ENCODE measurements at places on chromosomes 5 and 9.

GRCh38 chr9:125904155-125904851, 157.1 kb downstream of the PBX3 start:
- no peak for DNase-seq

DNA sequence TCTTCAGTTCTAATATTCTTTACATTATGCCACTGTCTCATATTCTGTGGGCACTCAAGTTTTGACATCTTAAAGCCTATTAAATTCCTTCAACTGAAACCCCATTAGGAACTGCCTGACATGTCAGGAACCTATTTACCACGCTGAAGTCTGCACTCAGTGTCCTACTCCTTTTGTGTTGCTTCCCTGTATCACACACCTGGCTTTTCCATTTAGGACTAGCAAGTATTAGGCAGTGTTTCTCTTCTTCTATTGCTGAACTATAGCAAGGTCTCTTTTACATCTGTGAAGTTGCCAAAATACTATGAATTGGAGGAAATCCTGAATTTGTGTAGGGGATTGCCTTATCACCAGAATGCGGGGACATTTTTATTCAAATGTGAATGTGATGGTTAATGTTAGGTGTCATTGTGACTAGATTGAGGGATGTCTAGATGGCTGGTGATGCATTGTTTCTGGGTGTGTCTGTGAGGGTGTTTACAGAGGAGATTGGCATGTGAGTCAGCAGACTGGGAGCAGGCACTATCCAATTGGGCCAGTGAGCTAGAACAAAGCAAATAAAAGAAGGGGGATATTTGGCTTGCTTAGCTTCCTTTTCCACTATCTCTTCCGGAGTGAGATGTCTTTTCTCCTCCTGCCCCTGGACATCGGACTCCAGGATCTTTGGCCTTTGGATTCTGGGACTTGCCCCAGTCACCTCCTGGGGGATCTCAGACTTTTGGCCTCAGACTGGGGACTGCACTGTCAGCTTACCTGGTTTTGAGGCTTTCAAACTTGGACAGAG, 21.2 kb upstream of the VCAN start:
- no peak for DNase-seq

GRCh38 chr5:139688088-139688702, 40.0 kb downstream of the CXXC5 start:
- DNase-seq, result no peak

DNA sequence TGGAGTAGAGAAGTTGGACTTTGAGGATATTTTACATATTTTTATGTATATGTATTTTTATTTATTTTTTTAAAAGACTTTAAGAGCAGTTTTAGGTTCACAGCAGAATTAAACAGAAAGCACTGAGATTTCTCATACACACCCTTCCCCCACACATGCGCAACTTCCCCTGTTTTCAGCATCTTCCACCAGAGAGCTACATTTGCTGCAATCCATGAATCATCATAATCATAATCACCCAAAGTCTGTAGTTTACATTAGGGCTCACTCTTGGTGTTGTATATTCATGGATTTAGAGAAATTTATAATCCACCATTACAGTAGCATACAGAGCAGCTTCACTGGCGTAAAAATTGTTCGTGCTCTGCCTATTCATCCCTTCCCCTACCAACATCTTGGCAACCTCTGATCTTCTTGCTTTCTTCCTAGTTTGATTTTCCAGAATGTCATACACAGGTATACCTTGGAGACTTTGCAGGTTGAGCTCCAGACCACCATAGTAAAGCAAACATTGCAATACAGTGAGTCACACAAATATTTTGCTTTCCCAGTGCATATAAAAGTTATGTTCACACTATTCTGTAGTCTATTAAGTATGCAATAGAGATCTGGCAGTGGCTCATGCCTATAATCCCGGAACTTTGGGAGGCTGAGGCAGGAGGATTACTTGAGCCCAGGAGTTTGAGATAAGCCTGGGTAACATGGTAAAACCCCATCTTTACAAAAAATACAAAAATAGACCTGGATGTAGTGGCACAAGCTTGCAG, 9.6 kb upstream of the CCDC171 start:
- no peak for DNase-seq

DNA sequence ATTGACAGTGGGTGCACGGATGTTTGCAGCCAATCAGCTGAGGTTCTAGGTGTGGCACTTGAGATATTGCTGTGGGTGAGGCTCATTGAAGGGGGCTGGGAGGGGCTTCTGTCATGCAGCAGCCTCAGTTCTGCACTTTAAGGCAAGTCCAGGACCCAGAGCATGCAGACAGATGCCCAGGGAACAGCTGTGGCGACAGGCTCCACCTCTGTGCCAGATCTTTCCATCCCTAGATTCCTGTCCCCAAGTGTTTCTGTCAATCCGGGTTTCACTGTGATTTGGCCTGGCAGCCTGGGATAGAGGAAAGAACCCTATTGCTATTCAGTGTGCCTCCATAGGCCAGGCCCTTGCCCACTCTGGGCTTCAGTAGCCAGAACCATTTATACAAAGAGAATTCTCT, 20.8 kb upstream of the CERCAM start:
- no peak for DNase-seq

- DNase-seq, result no peak
Observed at GRCh38 chr5:135533334-135533733, 2.4 kb downstream of the NEUROG1 start.

GRCh38 chr5:121919046-121919445, 42.7 kb upstream of the SRFBP1 start:
- no peak for DNase-seq

DNA sequence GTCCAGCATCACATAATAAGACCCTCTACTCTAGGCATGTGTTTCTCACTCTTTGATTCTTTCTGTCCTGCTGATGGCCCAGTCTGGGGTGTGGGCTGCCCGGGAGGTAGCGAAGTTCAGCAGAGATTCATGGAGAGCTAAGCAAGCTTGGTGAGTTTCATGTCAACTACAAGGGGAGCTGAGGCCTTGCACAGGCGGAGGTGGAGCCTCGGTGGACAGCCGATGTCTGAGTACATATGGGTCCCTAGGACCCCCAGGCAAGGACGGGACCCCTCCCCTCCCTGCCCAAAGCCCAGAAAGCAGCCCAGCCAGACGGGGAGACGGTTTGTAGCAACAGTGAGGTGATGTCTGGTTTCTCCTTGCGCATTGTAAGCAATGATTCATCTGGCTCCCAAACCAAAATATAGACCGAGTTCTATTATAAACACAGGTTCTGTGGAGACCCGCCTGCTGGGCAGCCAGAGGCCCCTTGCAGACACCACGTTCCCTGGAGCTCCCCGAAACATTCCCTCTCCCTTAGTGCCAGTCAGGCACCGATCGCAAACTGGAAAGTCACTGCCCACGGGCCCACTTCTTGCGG, 45.5 kb downstream of the COL27A1 start:
- DNase-seq, result no peak

DNA sequence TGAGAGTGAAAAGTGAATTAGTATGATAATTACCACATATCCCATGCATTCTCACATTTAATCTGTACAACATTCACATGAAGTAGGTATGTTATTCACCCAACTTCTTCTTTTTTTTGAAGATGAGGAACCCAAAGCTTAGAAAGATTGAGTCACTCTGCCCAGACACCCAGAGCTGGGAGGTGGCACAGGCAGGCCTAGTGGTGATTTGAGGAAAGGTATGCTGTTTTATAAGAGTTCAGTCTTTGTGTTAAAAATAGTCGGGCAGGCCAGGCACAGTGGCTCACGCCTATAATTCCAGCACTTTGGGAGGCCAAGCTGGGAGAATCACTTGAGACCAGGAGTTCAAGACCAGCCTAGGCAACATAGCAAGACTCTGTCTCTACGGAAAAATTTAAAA, 285.3 kb downstream of the NR3C1 start:
- no peak for DNase-seq

- DNase-seq, result peak; percentile 10
Observed at GRCh38 chr5:54959673-54960418, 25.5 kb downstream of the ESM1 start.

GRCh38 chr9:137431416-137431931, 8.3 kb downstream of the NOXA1 start:
- no peak for DNase-seq

DNA sequence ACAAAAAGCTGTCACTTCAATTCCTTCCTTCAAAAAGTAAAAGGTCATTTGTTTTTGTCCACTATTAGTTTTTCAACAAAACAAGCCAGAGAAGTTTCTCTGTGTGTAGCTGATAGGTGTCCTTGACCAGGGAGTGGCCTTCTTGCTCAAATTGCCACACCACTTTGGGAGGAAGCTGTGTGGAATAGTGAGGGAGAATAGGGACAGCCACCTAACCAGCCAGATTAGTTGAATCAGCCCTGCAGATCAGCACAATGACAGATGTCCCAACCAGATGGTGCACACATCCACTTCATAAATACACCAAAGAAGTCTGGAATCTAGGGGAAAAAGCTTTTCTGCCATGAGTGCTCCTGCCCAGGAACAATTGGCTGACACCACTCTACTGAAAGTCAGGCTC, 37.2 kb downstream of the NREP start:
- DNase-seq, result no peak

GRCh38 chr9:137156567-137157375, 13.1 kb downstream of the LRRC26 start:
- DNase-seq, result peak; percentile 69

- DNase-seq, result no peak
Observed at GRCh38 chr5:16819522-16820167, 116.4 kb downstream of the MYO10 start.

DNA sequence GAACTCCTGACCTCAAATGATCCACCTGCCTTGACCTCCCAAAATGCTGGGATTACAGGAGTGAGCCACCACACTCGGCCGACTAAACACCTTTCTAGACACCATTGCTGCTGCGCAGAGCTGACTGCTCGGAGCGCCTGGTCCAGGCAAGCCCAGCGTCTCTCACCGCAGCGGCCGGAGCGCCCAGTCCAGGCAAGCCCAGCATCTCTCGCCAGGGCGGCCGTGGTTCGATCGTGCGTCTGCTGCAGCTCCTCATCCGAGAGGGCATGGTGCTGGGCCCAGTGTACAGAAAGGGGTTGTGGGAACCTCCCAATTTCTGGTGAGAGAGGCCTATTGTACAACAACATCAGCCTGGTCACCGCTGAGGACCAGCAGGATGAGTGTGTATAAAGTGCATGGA, 109.5 kb upstream of the RAPGEF1 start:
- DNase-seq, result no peak

- DNase-seq, result no peak
Observed at GRCh38 chr5:54120473-54120872, 189.9 kb downstream of the ARL15 start.
